Metanephros (tissue), 2 donors: ENCODE measurements at places on chromosomes 5 and 9. TPM values are rescaled to one million over a fixed set of nuclear protein-coding genes. Genes with fewer than 3 reads are reported as not detected.

SYNPO gene
- 24.9 TPM for total RNA-seq

PAIP2 gene
- 68.5 TPM for total RNA-seq

ORM2 gene
- not detected for total RNA-seq

FGD3 gene
- 12.0 TPM for total RNA-seq

OLFML2A gene
- total RNA-seq: 33.7 TPM

DEPDC1B gene
- total RNA-seq: 21.2 TPM

C5orf58 gene
- not detected for total RNA-seq

FOXI1 gene
- total RNA-seq: 3.8 TPM

LPAR1 gene
- total RNA-seq: 37.8 TPM

NPR3 gene
- total RNA-seq: 27.6 TPM

BNC2 gene
- total RNA-seq: 15.7 TPM

HTR1A gene
- 0.23 TPM for total RNA-seq

KCNV2 gene
- total RNA-seq: not detected

PCDHA3 gene
- 0.64 TPM for total RNA-seq

POU4F3 gene
- total RNA-seq: 0.12 TPM

POU5F2 gene
- 5.1 TPM for total RNA-seq

TENT4A gene
- total RNA-seq: 31.0 TPM

SLC6A3 gene
- total RNA-seq: 0.41 TPM

FBXL7 gene
- total RNA-seq: 19.6 TPM

CD274 gene
- total RNA-seq: 2.7 TPM

PURA gene
- total RNA-seq: 15.7 TPM

ADGRD2 gene
- not detected for total RNA-seq

IL5 gene
- not detected for total RNA-seq

PWWP2A gene
- 31.2 TPM for total RNA-seq

TNFSF15 gene
- total RNA-seq: 5.8 TPM

C1QTNF2 gene
- total RNA-seq: 4.6 TPM

RETREG1 gene
- 41.3 TPM for total RNA-seq

PCDHA9 gene
- 0.58 TPM for total RNA-seq

OR1Q1 gene
- not detected for total RNA-seq

GNE gene
- total RNA-seq: 22.2 TPM
